Osteoblast (primary cell): ENCODE measurements at places on chromosomes 5 and 9. TPM values are rescaled to one million over a fixed set of nuclear protein-coding genes. Genes with fewer than 3 reads are reported as not detected.

DNA sequence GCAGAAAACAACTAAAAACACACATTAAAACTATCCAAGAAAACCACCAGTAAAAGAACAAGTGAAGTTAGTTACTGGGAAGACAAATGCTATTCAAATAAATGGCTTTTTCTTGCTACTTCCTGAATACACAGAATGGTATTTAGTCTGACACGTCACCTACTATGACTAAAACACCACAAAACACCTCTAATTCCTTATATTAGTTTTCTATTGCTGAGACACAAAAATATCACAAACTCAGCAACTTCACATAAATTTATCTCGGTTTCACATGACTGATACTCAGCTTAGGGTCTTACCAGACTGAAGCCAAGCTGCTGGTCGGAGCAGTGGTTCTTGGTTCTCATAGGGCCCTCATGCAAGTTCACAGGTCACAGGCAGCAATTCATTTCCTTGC lies 5.4 kb downstream of the DMAC1 start:
- no peak for DNase-seq

- DNase-seq, result no peak
These were observed 41.0 kb downstream of the FXN start for GRCh38 chr9:69076550-69076949.

GRCh38 chr5:69331528-69332445 lies 814 bp downstream of the CCDC125 start:
- no peak for DNase-seq

GRCh38 chr5:55110217-55110616 lies 7.8 kb downstream of the GZMA start:
- no peak for DNase-seq

GRCh38 chr9:98516897-98517503 lies 191.7 kb downstream of the GABBR2 start:
- DNase-seq, result peak; percentile 30

ECSCR gene
- 0.36 TPM in 1 of 2 replicates, not detected in the other for total RNA-seq

GRCh38 chr5:39148983-39149534 lies 70.3 kb downstream of the FYB1 start:
- DNase-seq, result no peak
